Stimulated activated CD4-positive, alpha-beta T cell treated with anti-CD3 and anti-CD28 coated beads, TNF-alpha, amount 100 ng/mL, for 4 hours (primary cell): ENCODE measurements at places on chromosomes 5 and 9.

DNA sequence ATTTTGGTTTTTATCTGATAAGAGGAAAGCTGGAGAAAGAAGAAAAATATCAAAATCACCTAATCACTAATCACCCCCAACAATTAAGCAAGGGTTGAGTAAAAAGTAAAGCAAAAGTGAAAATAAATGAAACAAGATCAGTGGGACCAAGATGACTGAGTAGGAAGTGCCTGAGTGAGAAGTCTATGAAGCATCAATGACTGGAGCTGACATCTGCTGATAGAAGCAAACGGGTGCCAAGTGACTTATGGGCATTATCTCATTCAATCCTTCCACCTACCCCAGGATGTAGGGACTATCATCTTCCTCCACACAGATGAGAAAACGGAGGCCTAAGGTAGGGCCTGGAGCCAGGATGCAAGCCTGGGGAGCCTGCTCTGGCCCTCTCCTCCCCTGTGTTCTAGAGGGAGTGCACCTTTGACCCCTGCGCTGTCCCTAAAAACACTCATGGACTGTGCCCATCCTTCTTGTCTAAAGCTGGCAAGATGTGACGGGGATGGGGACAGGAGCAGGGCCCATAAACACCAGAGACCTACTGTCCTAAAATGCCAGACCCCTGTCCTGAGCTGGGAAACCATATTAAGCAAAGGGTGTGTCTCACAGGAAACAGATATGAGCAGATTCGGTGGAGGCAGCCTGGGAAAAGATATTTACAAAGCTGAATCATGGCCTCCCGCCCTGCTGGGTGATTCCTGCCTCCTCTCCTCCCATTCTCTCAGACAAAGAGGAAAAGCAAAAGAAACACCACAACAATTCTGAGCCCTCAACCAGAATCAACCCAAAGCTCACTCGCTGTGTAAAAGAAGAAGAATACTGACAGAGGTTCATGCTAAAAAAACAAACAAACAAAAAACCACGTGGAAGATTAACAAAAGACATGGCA lies 116.0 kb downstream of the AUH start:
- DNase-seq: no peak

DNA sequence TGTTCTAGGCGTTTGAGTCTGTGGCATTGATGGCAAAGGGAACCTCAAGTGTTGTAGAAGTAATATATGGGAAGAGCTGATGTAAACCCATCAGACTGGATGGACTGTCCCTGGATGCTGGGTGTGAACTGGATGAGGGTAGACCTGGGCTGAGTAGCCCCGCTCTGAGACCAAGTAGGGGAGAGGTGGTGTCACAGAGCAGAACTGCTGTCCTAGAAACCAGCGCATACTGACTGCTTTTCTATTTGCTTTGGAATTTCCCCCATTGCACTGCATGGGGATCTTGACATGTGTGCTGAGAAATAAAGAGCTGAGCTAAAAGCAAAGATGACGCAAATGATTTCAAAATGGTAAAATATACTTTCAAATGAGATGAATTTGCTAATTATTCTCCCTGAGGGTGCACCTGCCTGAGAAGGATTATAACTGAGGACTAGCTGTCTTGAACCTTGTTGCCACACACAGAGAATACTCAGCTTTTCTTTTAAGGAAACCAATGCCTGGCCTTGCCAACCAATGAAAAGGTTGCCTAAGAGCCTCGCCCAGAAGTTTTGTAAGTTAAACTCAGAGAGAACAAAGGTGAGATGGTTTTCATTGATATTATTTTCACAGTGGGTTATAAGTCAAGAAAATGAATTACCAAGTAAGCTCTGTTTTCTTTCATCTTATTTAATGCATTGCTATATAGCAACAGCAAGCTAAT lies 44.8 kb downstream of the NIM1K start:
- DNase-seq: no peak

DNA sequence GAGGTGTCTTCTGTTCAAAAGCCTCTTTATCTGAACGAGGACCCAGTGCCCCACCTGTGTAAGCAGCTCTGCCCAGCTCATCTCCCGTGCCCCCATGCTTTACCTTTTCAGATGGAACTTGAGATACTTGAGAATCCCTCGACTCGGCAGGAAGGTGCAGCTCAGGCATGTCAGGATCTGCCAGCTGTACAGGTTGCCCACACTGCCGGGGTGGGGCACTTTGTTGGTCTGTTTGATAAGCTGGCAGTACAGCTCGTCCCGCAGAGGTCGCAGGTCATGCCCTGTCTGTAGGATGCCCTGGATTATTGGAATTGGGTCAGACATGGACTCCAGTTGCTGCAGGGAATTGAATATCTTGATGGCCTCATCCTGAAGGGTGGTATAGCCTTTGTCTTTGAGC lies 58.0 kb upstream of the RETREG1 start:
- no peak for DNase-seq

- no peak for DNase-seq
These were observed 508.4 kb downstream of the NFIB start for GRCh38 chr9:13805546-13805945.

- DNase-seq: peak; percentile 55
These were observed 3.0 kb downstream of the N4BP3 start for GRCh38 chr5:178116143-178116885.

DNA sequence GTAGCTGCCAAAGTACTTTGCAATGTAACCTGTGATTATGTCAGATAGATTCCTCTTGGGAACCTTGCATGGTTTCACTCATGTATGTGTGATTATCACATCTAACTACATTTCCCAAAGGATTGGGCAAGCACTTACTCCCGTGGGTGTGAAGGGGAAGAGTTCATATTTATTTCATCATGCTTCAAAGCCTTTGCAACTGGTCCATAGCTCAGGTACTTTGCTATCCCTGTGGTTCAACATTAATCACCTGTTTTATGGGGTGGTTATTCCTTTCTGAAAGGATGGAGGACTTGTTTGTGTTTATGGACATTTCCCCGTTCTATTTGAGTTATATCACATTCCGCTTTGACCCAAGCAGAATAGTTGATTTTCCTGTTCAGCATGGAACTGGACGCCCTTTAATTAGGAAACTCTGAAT lies 13.6 kb upstream of the ERMP1 start:
- DNase-seq: no peak

DNA sequence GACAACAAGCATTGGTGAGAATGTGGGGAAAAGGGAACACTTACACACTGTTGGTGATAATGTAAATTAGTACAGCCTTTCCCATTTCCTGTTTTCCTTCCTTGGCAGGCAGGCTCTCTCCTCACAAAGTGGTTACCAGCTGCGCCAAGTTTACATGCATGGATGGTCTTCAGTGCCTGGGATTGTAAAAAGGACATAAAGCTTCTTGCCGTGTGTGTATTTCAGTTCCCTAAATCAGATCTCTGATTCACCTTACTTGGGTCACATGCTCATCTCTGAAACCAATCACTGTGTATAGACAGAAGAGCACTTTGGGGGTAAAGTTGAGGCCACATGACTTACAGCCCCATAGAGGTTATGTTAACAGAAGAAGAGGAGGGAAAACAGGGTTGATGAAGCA lies 92.8 kb downstream of the CAVIN4 start:
- DNase-seq: no peak

DNA sequence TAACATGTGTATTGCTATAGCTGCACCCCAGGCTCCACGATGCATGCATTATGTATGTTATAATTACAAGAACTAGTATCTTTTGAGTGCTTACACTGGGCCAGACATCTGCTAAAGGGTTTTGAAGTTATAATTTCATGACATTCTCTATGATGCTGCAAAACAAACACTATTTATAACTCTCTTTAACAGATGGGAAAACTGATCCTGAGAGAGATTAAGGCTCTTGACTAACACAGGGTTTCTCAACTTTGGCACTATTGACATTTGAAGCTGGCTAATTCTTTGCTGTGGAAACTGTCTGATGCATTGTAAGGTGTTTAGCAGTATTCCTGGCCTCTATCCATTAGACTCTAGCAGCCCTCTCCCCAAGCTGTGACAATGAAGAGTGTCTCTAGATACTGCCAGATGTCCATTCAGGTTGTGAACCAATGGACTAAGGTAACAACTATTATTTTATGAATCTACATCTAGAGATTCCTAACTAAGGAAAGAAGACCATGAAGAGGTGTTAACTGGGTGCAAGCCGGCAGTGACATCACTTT lies 258.6 kb downstream of the ASTN2 start:
- no peak for DNase-seq

GRCh38 chr9:86042199-86042978 lies 57.0 kb downstream of the GOLM1 start:
- DNase-seq: no peak
